ENCODE measurements at places on chromosomes 12 and 14.

DNA sequence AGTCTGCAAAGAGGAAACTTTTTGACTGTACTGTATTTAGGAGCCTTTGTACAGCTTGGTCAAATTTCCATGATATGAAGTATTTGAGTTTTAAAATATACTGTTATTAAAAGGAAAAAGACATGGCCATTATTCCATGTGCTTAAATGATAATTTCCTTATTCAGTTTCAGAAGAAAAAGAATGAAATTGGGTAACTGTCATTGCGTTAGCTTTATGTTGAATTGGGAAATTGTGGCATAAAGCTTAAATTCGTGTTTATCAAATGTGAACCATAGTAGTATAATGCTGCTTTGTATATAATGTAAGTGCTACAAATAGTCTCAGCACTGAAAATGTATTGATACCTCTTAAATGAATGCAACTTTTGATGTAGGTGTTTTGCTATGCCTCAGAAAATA, 64.9 kb downstream of the ETNK1 start:
- DNase-seq: no peak

DNA sequence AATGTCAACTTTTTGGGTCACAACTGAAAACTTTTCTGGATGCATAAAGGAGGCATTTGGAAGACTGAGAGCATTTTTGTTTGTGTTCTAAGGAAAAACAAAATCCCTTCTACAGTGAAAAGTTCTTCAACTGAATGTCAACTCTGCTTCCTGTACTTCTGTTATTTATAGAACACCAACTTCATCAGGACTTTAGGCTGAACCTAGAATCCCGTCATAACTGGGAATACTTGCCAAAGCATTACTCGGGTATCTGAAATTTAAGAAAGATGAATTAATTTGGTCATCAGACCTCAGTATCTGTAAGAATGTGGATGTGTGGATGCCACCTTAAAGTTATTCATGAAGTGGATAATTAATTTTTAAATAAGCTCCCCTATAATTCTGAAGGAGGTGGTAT, 73.2 kb downstream of the FERMT2 start:
- peak; percentile 76 for DNase-seq

DNA sequence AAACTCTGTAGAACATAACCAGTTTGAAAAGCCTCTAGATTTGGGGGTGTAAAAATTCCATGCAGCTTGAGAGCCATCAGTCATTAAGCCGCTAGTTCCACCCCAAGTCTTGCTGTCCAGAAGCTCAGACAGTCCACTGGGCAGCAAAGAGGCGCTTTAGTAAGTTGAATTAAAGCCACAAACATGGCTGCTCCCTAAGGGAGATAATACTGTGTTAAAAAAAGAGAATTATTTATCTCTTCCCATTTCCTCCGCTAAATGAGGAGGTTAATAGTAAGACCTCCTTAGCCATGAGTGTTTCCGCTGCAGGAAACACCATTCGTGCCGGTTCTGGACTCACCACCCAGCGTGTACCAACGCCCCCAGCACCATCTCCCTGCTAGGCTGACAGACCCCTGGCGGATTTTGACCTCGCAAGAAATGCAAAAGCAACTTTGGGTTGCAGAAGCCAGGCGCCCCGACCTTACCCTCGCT, 536 bp downstream of the TM7SF3 start:
- DNase-seq: peak; percentile 8

- DNase-seq: peak; percentile 38
These were observed 142.3 kb downstream of the PCNX1 start for GRCh38 chr14:71049435-71050133.

DNA sequence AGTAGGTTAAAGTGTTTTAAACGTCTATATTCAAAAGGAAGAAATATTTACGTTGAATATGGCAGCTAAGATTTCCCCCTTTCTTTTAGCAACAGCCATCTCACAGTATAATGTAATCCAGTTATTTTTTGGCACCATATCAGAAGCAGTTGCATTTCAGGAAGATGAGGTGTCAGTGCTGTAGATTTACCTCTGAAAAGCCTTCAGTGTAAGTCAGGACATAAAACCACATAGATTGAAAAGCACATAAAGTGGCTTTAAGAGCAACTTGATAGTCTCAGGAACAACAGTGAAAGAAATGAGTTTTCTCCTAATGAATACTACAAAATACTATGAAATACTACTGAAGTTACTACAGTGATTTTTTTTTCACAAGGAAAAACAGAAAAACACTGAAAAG, 6.9 kb downstream of the MLH3 start:
- DNase-seq: peak; percentile 85

- no peak for DNase-seq
These were observed 8.0 kb upstream of the ATF7IP start for GRCh38 chr12:14357486-14357885.

DNA sequence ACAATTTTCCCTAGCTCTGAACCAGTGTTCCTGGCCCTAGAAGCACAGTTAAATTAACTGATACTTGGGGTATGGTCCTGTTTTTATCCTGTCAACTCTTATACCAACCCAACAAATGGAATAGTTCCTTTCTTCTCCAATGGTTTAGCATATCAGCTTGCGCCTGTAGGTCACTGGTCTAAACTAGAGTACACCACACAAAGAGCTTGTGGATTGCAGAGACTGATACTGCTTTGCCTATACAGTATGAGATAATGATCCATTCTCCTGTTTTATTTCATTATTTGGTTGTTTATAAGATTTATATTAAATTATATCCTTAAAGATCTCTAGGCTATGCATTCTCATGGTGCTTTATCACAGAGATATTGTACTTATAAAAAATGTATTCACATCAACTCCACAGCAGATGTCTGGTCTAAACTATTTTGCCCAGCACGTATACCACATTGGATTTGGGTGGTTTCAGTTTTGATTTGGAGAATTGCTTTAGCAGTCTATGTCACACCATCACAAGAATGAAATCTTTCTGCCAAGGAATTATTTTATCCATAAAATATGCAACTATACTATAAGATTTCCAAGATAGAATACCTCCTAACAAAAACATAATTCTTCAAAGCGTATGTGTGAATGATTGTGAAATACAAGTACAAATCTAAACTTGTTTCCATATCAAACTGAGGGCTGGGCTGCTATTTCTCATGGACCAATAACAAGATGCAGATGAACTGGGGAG, 142.1 kb downstream of the SLC16A7 start:
- DNase-seq: peak; percentile 75

DNA sequence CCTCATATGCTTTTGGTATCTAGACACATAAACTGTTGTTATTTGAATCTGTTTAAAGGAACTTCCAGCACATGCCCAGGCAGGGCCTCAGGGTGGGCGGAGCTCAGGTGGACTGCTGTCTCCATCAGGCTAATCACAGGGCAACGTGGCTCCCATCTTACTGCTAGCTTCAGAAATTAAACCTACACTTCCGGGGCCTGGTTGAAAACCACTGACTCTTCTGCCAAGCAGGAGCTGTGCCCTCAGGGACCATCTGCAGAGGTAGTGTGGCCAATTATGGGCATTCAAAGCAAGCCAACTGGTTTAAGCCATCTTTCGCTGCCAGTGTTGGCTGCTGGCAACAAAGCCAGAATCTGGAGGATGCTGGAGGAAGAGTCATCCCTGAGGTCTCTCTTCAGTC, 97.5 kb downstream of the TMX1 start:
- no peak for DNase-seq

GRCh38 chr14:102688290-102688689, 89.0 kb upstream of the TRAF3 start:
- DNase-seq: no peak

- DNase-seq: no peak
These were observed 77.9 kb upstream of the SOX5 start for GRCh38 chr12:24027352-24027751.

- DNase-seq: peak; percentile 88
These were observed 234.7 kb downstream of the CCDC91 start for GRCh38 chr12:28424965-28425364.

DNA sequence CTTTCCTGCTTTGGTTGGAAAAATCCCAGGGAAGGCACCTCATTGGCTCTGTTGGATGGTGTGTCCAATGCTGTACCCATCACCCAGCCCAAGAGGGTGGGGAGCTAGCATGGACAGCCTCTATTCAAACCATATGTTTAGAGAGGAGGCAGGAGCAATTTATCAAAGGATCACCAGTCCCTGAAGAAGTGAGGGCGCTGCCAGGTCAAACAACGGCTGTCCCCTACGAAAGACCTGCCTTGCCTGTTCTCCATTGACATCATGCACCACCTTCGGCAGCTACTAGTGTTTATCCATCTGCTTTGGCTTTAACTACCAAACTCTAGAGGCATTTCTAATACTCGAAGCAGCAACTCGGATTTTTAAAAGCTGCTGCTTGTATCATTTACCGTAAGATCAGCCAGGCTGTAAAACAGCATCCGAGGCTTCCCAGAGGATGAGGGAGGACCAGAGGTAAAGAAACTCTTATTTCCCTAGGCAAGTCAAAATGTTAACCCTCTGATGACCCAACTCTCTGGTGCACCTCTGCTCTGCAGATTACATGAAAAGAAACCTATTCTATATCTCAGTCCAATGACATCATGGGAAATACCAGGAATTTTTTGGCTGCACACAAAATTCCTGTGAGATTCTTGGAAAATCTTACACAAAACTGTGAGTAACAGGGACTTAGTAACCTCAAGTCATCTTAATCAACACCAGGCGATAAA, 720.9 kb upstream of the TBX3 start:
- DNase-seq: peak; percentile 98

DNA sequence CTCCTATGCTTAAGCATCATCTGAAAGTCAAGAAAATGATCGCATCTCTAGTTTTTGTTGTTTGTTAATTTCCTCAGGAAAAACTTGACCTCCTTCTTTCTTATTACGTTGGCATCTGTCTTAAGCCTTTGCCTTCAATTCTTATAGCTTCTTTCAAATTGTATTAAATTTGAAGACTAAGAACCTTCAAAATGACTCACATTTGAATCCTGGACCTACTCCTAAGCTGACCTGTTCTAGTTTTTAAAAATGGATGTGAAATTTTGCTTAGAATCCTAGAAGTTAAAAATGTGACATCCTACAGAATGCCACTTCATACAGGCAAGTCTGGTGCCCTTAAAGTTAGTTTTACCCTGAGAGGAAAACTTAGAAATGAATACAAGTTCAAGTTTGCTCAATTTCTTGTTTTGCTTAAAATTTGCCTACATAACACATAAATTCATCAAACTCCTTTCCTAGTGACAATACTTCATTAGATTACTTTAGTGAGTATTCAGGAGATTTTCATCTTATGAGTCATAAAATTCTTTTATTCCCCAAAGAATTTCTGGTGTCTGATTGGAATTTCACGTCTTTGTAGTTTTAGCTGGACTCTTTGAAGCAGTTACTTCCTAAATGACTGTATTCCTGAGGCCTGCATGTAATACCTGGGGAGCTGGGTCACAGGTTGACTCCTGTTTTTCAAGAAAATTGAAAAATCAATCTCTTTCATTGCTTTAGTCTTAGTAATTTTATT, 152.3 kb downstream of the MSRB3 start:
- peak; percentile 87 for DNase-seq

Data from fibroblast of upper back skin (primary cell).